ENCODE measurements at places on chromosomes 6 and 20.
A peak's percentile ranks its signal among the peaks of the same experiment; 100 is the strongest.

- DNase-seq = no peak
These were observed 39.3 kb upstream of the OSTM1 start for GRCh38 chr6:108113557-108114519.

DNA sequence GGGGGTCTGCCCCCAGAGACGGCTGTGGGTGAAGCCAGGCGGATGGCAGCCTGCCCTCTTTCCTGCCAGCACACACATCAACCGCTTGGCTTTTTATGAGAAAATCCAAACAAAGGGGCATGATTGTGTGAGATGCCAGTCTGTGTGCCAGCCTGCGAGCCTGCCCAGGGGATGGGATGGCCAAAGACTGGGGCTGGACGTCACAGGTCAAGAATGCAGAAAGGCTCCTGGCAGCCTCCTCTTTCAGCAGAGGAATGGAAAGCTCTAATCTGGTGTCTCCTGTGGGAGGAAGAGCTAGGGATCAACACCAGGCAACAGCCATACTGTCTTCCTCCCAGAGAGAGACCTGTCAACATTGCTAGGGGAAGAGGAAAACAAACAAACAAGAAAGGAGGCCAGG, 15.8 kb downstream of the TUBB2B start:
- DNase-seq = no peak

DNA sequence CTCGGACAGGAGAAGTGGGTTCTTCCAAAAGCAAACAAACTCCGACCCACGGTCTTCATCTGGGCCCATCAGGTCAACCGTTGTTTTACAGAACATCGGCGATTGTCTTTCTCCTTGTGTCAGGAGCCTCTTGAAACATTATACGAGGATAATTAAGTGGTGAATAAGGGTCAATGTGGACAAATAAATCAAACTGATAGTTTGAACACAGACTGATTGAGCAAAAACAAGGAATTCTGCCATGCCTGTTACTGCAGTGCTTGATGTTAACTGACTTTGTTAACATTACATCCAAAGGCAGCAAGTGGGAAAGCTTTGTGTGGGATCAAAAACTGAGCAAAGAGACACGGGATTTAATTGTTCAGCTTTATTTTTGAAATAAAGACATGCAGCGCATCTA, 101.1 kb upstream of the IFNGR1 start:
- no peak for DNase-seq

DNA sequence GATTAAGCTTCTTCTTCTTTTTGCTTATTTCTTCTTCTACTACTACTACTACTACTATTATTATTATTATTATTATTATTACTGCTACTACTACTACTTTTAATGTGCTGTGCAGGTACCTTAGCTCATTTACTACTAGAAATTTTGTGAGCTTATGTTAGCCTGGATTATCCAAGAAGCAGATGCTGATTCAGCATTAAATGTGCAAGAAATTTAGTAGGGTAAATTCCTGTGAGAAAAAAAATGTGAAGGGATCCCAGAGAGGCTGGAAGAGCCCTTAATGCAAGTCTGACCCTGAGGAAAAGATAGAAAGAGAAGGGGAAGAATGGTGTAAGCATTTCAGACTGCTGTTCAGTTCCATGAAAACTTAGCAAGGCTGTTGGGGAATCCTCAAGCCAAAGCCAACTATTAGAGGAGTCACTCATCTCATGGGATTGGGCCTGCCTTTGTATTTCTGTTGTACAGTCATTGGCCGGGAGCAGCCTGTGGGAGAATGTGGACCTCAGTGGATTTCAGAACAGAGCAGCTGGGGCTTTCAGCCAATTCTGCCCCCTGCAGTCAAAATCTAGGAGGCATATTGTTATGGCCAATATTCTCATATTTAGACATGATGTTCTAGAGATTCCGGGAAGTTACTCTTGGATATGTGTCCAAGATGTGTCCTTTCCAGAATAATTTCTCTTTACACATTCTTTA, 37.2 kb upstream of the TSPYL1 start:
- no peak for DNase-seq

DNA sequence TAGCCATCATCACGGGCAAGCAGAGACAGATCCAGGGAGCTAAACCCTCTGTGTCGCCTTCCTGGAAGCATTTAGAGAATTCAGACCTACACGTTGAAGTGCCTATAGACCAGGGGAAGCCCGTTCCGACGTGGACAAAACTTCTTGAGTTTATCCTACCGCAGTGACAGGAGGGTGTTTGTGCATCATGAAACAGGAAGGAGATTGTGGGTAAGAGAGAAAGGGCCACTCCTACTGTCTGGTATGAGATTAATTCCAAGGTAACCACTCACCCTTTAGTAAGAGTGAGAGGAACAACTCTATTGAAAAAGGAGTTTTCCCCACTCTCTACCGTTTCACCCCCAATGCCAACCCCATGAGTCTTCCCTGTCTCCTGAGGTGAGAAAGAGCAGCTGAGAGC, 133.7 kb downstream of the TFAP2C start:
- DNase-seq = no peak

DNA sequence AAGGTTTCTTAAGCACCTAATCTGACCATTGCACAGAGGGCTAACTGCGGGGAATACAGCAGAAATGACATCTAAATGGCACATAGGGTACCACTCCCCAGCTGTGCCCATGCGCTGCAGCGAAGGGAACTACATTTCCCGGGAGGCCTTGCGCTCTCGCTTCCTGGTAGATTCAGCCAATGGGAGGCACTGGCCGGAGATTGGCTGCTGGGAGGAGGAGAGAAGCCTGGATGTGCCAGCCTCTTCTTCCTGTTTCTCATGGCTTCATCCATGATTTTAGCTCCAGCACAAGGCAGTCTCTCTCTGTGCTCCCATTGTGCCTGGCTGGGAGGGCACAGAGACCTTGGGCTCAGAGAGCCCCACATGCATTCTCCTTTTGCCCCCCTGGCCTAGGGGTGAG, 101.7 kb upstream of the FOXA2 start:
- DNase-seq = no peak

GRCh38 chr6:5086294-5086890, 1.3 kb downstream of the PPP1R3G start:
- DNase-seq = no peak

GRCh38 chr6:127347178-127347577, 3.8 kb upstream of the ECHDC1 start:
- DNase-seq = no peak

- no peak for DNase-seq
These were observed 58.3 kb upstream of the PDE10A start for GRCh38 chr6:165721356-165721755.

DNA sequence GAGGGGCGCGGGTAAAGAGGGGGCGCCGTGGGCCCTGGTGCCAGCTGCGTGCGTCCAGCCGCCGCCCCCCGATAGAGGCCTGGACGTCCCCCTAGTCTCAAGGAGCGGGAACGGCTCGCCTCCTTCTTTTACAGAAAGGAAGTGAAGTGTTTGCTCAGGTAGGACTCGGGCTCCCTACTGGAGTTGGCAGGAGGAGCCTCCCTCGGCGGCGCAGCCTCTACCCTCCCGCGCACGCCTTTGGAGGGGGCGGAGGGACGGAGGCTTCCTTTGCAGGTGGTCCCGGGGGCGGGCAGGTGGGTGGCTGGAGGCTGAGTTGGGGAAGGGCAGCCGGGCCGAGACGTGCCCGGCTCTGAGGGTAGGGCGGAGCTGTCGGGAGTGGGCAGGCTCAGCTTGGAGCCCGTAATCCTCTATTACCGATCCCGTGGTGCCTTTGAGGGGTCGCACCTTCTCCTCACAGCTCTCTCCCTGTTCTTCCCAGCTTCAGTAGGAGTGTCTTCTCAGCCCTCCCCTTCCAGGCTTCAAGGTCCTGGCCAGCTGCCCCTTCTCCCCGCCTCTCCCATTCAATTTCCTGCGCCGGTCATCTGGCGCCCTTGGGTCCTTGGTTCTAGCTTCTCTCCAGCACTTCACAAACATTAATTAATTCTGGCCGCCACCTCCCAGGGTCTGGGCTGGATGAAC, 728 bp downstream of the ITPR3 start:
- peak; percentile 68 for DNase-seq

DNA sequence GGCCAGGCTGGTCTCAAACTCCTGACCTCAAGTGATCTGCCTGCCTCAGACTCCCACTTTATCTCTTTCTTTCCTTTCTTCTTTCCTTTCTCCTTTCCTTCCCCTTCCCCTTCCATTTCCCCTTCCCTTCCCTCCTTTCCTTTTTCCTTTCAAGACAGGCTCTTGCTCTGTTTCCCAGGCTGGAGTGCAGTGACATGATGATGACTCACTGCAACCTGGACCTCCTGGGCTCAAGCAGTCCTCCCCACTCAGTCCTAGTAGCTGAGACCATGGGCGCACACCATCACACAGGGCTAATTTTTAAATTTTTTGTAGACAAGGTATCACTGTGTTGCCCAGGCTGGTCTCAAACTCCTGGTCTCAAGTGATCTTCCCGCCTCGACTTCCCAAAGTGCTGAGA, 377.6 kb upstream of the ZFP64 start:
- no peak for DNase-seq

GRCh38 chr6:169145991-169146501, 107.6 kb downstream of the THBS2 start:
- no peak for DNase-seq

DNA sequence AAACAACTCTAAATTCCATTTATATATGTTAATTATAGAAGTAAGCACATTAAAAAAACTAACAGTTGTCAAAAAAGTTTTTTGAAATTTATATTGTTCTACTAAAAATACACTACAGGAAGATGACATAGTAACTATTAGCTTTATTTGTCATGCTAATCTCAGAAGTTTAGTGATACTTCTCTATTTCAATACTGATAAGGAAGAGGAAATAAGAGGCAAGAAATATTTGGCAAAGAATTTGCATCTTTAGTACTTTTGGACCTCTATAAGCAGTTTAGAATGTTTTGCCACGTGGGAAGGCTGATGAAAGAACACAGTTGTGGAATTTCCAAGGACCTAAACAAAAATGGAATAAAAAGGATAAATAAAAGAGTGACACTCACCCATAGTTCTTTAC, 12.6 kb downstream of the IFNGR1 start:
- no peak for DNase-seq

DNA sequence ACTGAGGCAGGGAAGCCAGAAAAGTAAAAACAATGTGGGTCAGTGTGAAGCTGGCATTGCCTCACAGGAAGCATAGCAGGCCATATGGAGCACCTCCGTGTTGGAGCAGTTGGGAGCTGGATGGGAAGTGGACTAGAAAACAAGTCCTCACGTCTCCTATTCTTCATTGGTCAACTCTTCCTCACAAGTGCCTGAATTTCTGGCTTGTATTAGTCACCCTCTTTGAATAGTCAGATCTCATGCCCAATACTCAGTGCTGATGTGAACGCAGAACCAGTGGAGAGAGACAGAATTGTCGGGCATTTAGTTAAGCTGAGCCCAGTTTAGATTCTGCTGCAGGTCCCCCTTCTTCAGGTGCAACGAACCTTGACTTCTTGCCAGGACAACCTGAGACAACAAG, 22.3 kb upstream of the RSPO3 start:
- no peak for DNase-seq

GRCh38 chr6:150005761-150006651, 19.3 kb downstream of the RAET1L start:
- no peak for DNase-seq

- DNase-seq = no peak
These were observed 8.4 kb upstream of the TJAP1 start for GRCh38 chr6:43468748-43469681.

DNA sequence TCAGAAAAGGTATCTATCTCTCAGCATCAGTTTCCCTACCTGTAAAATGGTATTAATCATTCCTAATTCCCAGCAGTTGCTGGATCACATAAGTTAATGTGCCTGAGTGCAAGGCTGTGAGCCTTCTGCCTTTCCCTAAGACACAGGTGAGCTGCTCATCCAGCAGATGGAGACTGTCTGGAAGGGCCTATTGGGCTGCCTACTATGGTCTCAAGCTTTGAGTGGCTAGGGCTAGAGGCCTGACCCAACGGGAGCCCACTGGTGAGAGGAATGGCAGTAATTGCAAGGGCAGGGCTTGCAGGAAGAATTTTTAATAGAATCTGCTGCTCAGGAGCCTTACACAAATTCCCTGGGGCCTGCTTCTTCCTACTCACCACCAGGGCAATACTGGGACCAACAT, 4.3 kb downstream of the KHDC1 start:
- no peak for DNase-seq

DNA sequence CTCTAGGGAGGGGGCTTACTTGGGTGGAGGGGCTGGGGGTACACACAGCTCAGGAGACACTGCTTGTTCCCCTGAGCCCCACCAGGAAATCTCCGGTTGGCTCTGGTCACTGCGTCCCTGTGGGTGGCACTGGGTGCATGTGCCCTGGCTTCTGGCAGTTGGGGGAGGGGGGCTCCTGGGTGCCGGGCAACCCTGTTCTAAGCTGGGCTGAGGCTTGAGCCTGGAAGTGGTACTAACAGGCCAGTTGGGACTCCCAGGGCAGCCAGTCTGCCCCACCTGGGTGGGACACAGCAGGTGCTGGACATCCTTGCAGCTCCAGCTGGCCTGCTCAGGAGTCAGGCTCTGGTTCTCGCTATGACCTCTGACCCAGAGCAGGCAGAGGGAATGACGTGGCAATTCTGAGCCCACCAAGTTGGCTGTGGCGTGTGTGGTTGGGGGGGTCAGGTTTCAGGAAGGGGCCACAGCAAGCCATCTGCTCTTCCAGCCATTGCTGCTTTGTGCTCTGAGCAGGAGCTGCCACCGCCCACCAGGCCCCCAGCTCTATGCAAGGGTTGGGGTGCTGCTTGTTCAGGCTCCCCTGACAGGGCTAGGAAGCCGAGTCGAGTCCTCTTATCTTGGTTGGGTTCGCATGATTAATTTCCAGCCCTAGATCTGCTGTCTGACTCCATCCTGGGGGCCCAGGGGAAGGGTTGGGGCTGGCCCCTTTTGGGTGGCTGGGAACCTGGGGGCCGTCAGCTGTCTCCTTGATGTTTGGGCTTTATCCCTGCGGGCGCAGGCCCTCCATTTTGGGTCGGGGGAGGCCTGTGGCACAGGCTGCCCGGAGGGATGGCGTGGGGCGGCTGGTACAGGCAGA, 590 bp downstream of the C20orf204 start:
- DNase-seq = no peak

- DNase-seq = no peak
These were observed 279.2 kb upstream of the EXOC2 start for GRCh38 chr6:971981-972640.

GRCh38 chr6:93424303-93425064, 5.1 kb upstream of the EPHA7 start:
- no peak for DNase-seq

DNA sequence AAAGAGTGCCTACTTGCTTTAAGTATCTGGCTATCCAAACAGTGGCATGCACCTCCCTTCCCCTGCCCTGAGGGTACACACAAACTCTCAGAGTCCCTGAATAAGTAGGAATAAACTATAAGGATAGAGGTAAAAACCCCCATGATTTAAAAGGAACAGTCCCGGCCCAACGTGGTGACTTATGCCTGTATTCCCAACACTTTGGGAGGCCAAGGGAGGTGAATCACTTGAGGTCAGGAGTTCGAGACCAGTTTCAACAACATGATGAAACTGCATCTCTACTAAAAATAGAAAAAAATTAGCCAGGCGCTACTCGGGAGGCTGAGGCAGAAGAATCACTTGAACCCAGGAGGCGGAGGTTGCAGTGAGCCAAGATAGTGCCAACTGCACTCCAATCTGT, 22.2 kb downstream of the SAMHD1 start:
- DNase-seq = no peak

DNA sequence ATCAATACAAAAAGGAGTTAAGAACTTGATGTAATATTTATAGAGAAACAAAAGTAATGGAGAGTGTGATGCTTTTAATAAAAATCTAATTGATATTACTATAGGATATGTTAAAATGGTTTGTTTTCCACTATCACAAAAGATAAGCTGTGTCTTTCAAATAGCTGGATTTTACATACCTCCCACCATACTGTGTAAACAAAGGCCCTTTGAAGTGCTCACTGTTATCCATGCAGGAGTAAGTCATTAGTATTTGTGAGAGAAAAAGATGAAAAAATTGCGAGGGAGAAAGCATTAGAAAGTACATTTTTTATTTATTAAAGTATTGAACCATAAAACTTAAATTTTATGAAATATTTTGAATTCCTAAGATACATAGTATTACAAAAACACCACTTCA, 733.0 kb downstream of the GRIK2 start:
- no peak for DNase-seq

Data from GM12892 (cell line).